ENCODE measurements at places on chromosomes 3 and 15. TPM values are rescaled to one million over a fixed set of nuclear protein-coding genes. Genes with fewer than 3 reads are reported as not detected.

SHF gene
- 13.2 TPM for total RNA-seq

ZNF80 gene
- not detected for total RNA-seq

SOX2 gene
- 6.9 TPM for total RNA-seq

CEP63 gene
- 24.9 TPM for total RNA-seq

ADPGK gene
- total RNA-seq: 23.9 TPM

LRTM1 gene
- total RNA-seq: not detected
